Parietal lobe (tissue), 2 donors: ENCODE measurements at places on chromosomes 16 and 17. TPM values are rescaled to one million over a fixed set of nuclear protein-coding genes. Genes with fewer than 3 reads are reported as not detected.

FKBP10 gene
- 12.5 TPM for total RNA-seq

KRT36 gene
- total RNA-seq, result not detected

HEATR9 gene
- not detected for total RNA-seq

KRTAP2-3 gene
- not detected for total RNA-seq

DNAAF8 gene
- total RNA-seq, result 0.31 TPM

KRTAP16-1 gene
- total RNA-seq, result not detected
